Cerebellar nuclear complex (tissue), 1 donor: ENCODE measurements at places on chromosomes 2 and 18.

GRCh38 chr2:234544659-234545611 lies 48.1 kb upstream of the ARL4C start:
- DNase-seq: no peak

DNA sequence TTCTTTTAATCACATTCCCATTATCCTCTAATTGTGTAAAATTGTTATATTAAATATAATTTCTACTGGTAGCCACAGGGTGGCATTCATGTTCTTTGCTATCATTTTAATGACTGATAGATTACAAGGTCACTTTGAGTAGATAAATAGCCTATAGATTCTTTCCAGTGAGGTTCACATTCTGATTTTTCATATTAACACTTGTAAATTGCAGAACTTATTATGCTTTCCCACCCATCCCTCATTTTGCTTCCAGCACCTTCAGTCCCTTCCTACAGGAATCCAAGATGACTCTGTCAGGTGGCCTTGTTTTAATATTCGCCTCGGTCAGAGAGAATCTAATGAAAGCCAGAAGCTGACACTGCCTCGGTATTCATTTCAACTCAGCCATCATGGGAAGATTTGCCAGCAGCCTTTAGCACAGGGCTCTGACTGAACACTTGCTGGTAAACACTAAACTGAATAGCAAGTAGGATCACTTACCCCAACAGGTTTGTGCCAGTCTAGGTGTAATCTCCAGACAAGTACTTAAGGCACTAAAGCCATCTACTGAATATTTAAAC lies 101.2 kb upstream of the FSHR start:
- DNase-seq: no peak

DNA sequence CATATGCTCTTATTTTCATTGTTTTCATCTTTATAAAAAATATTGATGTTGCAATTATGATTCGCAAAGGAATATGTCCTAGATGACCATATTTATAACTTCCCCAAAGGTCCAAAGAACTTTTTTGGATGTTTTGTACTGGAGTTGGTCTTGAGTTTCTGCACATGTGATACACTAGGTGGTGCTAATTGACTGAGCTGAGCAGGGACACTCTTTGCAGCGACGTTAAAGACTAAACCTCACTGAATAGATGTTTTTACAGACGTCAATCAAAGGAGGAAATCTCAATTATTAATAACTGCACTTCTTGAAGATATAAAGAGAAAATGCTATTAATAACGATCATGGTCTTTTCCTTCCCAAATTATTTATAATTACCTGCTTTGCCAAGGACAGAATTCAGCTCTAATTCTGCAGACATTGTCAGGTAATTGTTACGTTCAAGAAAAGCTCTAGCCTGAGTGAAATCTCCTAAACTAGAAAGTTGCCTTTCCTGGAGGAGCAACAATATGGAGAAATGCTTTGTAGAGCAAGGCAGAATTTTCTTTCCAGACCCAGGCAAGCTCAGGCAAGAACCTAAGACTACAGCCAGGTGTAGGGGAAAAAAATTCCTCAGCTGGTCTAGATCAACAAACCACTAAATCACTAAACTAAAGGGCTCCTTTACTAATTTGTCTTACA lies 119.3 kb upstream of the RBBP8 start:
- DNase-seq: no peak

DNA sequence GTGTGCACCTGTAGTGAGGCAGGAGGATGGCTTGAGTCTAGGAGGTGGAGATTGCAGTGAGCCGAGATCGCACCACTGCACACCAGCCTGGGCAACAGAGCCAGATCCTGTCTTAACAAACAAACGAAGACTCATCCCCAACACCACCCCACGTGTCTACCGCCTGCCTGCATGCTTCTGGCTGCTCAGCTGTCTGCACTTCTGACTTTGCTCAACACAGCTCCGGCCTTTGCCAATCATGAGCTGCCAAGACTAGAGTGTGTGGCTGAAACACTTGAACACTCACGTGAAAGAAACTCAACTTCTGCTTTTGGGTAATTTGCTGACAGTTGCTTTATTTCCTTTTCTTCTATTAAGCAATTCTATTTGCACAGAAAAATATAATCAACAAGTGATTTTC lies 32.1 kb upstream of the SP3 start:
- no peak for DNase-seq

DNA sequence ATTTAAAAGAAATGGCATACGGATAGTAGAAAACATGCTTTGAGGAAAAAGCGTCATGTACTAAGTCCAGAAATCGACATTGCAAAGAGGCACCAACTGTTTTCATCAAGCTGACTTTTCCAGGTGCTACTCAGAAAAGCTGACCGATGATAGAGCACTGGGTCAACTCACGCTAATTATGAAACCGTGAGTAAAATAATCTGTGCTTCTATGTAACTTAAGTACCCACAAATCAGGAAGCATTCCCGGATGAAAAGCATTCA lies 353 bp upstream of the NUP35 start:
- no peak for DNase-seq

DNA sequence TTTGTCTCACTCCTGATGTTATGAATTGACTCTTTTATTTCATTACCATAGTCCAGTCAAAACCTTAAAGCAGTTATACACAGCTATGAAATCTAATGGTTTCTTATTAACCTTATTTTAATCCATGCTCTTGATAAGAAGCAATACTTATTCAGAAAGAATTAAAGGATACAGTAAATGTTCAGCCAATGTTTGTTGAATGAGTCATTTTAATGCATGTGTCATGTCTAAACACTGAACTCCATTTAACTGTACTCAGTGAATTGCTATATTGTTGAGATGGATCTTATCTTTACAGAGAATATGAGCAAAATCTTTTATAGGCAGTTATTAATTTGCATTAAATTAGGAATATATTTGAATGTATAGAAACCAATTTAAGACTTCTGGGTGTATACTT lies 135.1 kb upstream of the TFPI start:
- no peak for DNase-seq

DNA sequence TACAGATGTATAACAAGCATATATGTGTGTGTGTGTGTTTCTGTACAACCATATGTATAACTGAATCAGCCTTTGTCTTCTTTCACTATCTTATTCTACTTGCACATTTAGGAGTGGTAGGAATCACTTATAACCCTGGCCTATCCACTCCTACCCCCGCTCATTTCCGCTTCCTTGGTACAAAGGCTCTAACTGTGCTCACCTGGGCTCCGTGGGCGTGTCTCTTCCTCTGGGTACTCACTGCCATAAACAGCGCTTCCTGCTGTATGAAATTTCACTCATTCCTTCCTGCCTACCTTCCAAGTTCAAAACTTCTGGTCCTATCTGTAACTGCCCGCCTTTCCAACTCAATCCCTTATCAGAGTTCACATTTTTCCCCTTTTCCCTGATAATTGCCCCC lies 815.5 kb downstream of the EPHA4 start:
- no peak for DNase-seq

DNA sequence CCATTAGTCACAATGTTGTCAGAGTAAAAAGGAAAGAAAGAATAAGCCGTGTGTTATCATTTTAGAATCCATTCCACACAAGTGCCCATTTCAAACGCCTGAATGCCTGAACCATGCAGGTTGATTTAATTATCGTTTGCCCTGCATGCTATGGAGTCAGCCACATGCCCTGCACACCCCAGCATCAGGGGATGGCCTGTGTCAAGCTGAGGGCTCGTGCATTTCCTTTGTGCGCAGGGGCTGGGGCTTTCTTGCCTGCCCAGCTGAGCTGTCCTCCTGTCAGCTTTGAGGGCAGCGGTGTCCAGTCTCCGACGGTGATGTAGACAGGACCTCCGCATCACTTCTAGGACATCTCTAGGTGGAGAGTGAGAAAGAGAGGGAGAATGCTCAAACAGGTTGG lies 200.4 kb downstream of the TSN start:
- DNase-seq: no peak

- no peak for DNase-seq
Observed at GRCh38 chr2:228747483-228747882, 523.6 kb downstream of the PID1 start.

- no peak for DNase-seq
Observed at GRCh38 chr2:236735825-236736238, 166.2 kb downstream of the ACKR3 start.
